T-helper 22 cell (primary cell): ENCODE measurements at places on chromosomes 6 and 20.

- peak; percentile 14 for DNase-seq
Observed at GRCh38 chr6:710601-711571, 17.9 kb upstream of the EXOC2 start.

- no peak for DNase-seq
Observed at GRCh38 chr6:8888468-8888867, 453.1 kb upstream of the SLC35B3 start.

GRCh38 chr20:10247440-10247839, 28.8 kb downstream of the SNAP25 start:
- DNase-seq, result no peak

- no peak for DNase-seq
Observed at GRCh38 chr6:24072038-24072746, 53.8 kb upstream of the NRSN1 start.

DNA sequence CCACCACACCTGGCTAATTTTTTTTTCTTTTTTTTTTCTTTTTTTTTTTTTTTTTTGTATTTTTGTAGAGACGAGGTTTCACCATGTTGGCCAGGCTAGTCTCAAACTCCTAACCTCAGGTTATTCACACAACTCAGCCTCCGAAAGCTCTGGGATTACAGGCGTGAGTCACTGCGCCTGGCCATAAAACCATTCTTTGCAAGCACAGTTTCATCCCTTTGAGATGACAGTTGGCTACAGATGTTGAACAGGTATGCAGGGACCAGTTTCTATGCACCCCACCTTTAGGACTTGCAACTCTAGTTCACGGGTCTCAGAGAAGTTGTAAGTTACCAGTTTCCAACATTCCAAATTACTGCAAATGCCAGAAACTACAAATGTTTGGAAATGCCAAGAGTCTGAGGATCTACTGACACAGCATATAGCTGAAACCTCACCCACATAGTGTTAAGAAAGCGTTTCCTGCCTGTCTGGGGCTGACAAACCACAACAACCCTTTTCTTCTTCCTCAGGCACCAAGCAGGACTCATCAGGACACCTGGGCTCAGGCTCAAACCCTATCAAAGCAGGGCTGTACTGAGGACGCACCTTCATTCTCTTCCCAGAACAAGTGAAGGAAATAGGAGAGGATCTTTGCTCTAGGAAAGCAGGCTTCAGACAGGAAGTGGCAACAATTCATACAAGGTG, 22.9 kb downstream of the ARHGAP18 start:
- DNase-seq, result peak; percentile 29

GRCh38 chr6:96923871-96924493, 546 bp upstream of the KLHL32 start:
- DNase-seq, result no peak

DNA sequence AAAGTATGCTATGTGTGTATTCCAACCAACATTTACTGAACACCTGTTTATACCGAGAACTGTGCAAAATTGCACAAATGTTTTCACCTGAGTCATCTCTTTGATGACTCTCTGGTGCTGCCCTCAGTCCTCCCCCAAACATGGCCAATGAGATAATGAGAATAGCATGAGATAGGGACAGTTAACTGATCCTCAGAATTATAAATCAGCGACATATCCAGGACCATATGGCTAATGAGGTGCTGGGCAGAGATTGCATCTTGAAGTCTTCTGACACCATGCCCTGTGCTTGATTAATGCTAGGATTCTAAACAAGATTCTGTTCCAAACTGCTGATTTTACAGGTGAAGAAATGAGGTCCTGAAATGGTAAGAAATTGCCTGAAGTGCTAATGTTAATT, 13.0 kb downstream of the CLVS2 start:
- no peak for DNase-seq

DNA sequence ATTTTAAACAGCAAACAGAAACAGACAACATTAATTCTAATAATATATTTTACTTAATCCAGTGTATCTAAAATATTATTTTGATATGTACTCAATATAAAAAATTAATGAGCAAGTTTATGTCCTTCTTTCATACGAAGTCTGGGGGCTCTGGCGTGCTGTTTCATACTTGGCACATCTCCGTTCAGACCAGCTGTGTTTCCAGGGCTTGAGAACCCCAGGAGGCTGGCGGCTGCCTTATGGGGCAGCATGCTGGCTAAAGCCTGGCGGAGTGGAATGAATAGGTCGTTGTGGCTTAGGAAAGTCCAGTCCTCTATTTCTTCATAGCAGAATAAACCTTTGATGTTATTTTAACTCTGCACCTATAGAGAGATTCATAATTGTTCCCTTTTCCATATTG, 43.3 kb downstream of the DUSP22 start:
- no peak for DNase-seq

GRCh38 chr6:157535340-157536222, 154.6 kb downstream of the ZDHHC14 start:
- no peak for DNase-seq

- no peak for DNase-seq
Observed at GRCh38 chr6:76790045-76790796, 673.1 kb downstream of the HTR1B start.

DNA sequence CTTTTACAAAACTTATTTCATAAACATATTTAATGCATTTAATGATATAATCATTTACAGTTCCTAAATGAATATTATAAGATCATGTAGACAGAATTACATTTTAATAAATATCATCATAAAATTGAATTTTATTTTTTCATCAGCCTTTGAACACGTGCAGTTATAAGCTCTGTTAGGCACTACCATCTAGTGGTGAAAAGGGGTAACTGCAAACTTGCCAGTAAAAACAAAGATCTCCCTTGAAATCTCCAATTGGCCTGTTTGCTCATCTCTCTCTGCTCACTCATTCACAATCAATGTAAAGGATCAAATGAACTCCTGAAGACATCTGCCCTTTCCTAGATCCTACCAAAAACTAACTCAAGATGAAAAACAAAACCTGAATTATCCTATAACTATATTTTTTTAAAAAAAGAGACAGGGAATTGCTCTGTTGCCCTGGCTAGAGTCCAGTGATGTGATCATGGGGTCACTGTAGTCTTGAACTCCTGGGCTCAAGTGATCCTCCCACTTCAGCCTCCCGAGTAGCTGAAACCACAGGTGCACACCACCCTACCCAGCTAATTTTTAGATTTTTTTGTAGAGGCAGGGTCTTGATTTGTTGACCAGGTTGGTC, 31.7 kb downstream of the SAMHD1 start:
- no peak for DNase-seq

DNA sequence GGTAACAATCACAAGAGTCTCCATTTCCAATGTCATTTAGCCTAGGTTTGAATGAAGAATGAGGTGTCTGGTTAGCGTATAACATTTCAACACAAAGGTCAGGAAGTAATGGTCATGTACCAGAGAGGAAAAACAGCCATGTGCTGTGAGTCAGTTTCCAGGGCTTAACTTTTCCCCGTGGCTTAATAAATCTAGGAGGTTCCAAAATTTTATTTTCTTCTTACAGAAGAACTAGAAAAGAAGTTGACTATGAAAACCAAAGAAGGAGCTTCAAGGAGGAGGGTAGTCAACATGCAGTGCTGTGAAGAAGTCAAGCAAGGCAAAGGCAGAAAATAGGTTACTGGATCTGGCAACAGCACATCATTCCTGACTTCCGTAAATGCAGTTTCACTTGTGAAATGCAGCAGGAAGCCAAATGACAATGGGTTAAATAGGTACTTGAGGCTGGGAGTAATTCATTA, 8.4 kb upstream of the GABRR2 start:
- DNase-seq, result no peak

GRCh38 chr6:24926192-24926591, 9.6 kb downstream of the RIPOR2 start:
- no peak for DNase-seq

- DNase-seq, result peak; percentile 28
Observed at GRCh38 chr6:722077-722524, 29.2 kb upstream of the EXOC2 start.
